Foreskin melanocyte (primary cell): ENCODE measurements at places on chromosomes 2 and 18.
A peak's percentile ranks its signal among the peaks of the same experiment; 100 is the strongest.

DNA sequence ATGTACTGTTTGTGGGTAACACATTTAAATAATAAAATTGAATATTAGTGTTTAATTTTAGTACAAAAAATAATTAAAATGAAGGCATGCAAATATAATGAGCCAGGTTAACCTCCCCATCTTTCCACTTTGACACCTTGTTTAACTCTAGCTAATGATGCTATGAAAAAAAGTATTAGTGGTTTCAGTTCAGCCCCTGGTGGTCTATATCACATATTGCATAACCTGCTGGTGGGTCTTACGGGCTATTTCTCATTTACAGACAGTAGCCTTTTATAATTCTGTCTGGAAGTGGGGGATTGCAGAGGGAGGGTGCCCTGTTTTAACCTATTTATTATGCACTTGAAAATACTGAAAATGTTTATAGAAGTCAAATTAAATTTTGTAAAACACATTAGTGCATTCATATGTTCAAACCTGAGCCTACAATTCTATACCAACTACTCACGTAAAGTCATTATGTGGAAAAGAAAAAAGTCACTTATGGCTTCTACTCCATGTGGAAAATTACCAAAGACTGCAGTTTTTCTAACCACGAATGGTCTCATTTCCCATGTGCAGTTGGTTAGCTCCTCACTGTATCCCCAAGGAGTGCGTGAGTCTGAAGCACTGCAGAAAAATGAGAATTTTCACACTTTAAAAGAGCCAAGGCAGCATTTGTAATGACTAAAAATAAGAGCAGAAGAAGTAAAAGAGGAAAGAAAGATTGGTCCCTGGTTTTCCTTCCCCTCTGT is 381.0 kb downstream of the MTX2 start:
- no peak for DNase-seq

DNA sequence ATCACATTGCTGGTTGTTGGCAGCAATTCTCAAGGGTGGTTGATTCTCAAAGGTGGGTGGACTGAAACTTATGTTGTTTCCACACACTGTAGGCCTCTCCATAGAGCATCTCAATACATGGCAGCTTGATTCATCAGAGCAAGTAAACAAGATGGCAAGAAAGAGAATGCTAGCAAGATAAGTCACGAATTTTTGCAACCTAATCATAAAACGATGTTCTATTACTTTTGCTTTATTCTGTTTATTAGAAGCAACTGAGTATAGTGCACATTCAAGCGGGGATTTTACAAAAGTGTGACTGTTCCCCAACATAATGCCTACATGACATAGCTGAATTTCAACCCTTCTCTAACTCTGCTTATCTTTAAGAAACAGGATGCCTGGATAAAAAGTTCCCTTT is 136.2 kb downstream of the CCDC178 start:
- no peak for DNase-seq

- no peak for DNase-seq
These were observed 116.3 kb upstream of the SPRED2 start for GRCh38 chr2:65548576-65549256.

DNA sequence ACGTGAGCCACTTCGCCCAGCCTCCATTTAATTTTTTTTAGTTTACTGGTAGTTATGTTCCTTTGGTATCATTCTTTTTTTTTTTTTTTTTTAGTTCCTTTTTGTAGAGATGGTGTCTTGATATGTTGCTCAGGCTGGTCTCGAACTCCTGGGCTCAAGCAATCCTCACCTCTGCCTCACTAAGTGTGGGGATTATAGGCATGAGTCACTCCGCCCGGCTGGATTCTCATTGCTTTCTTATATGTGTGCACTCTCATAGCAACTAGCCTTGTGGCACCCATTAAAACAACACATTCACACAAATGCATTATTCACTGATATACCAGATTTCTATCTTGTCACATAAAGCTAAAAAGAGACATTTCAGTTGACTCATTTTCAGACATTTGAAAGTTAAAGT is 4.2 kb downstream of the TTC27 start:
- peak; percentile 3 for DNase-seq

- DNase-seq, result peak; percentile 16
These were observed 1.1 kb upstream of the SALL3 start for GRCh38 chr18:78978349-78979055.

GRCh38 chr2:239014458-239015217 is 166.8 kb downstream of the TWIST2 start:
- DNase-seq, result no peak

- DNase-seq, result no peak
These were observed 27.4 kb downstream of the RMP24 start for GRCh38 chr18:35999925-36000324.

GRCh38 chr18:46374850-46375249 is 270.7 kb downstream of the HAUS1 start:
- DNase-seq, result no peak
